ENCODE measurements at places on chromosomes 13 and 19.
A peak's percentile ranks its signal among the peaks of the same experiment; 100 is the strongest.

- no peak for DNase-seq
These were observed 37.5 kb upstream of the PCDH20 start for GRCh38 chr13:61453121-61453520.

- DNase-seq, result peak; percentile 69
These were observed 115.5 kb downstream of the CYSLTR2 start for GRCh38 chr13:48769107-48769704.

GRCh38 chr13:51396352-51396751 lies 56.5 kb downstream of the INTS6 start:
- no peak for DNase-seq

- DNase-seq, result no peak
These were observed 13.8 kb upstream of the NPAS1 start for GRCh38 chr19:47005873-47006272.

DNA sequence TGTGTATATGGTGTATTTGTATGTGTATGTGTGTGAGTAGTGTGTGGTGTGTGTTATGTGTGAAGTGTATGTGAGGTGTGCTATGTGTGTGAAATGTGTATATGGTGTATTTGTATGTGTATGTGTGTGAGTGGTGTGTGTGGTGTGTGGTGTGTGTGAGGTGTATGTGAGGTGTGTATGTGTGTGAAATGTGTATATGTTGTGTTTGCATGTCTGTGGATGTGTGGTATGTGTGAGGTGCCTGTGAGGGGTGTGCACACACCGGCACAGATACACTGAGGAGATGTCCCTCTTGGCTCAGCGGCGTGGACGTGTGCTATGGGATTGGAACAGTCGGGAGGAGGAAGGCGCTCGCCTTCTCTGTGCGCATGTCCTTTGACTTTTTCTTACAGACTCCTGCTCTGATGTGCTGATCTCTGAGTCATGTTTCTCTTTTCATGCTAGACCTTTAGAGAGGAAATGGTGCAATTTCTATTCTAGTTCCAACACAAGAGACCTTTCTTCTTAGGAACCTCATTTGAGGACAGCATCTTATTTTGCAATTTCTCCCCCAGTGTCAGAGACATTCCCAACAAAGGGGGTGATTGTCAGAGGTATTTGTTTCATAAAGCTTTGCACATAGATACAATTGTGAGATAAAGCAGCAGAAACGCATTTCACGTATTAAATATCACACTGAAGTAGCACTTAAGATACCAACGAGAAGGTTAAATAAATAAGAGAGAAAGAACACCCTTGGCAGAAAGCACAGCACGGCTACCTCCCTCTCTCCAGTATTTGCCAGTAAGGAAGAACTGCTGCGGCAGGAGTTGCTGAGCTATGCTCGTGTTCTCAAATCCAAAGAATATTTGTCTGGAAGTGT lies 11.3 kb upstream of the TNFRSF19 start:
- DNase-seq, result peak; percentile 6

DNA sequence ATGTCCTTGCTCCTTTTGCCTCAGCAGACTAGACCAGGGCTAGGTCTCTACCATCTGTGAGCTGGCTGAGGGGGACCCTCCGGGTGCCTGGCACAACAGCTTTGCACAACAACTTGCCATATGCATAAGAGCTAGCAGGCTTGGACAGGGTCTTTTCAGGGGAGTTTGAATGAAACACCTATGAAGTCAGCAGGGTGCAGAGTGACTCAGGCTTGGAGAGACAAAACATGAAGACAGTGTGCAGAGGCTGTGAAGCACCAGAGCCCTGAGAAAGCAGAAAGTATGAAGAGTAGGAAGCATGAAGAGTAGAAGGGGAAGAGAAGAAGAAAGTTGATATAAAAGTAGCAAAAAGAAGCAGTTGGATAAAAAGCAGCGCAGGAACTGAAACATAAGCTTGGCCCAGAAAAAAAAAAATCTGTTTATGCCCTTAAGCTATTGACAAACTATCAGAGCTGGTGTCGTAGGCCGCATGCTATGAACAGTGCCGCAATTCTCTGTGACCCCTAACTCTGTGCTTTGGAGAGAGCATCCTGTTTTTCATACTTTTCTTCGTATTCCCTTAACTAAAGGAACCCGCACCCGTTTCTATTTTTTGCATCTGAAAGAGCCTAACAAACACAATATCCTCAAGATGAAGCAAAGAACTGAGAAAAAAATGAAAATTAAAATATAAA lies 52.7 kb upstream of the FAM216B start:
- no peak for DNase-seq

- DNase-seq, result no peak
These were observed 90.6 kb downstream of the PCDH9 start for GRCh38 chr13:67139551-67139950.

DNA sequence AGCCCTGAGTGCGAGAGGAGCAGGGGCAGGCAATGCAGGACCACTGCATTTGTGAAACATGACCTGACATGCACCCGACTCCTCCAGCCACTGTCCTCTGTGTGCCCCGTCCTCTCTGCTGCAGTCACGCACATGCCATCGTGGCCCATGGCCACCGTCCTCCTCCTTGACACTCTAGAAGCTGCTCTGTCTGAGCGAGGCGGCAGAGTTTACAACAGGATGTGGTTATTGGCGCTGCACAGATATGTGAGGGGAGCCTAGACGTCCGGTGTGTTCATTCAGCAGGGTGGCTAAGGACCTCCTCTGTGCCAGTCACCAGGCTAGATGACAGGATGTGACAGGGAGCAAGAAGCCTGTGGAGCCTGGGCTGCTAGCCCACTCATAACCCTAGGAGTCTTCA lies 277.8 kb downstream of the FOXO1 start:
- peak; percentile 53 for DNase-seq

- DNase-seq, result no peak
These were observed 26.8 kb downstream of the CLDN10 start for GRCh38 chr13:95579303-95579702.

- no peak for DNase-seq
These were observed 38.5 kb downstream of the SPATA13 start for GRCh38 chr13:24199016-24199415.

DNA sequence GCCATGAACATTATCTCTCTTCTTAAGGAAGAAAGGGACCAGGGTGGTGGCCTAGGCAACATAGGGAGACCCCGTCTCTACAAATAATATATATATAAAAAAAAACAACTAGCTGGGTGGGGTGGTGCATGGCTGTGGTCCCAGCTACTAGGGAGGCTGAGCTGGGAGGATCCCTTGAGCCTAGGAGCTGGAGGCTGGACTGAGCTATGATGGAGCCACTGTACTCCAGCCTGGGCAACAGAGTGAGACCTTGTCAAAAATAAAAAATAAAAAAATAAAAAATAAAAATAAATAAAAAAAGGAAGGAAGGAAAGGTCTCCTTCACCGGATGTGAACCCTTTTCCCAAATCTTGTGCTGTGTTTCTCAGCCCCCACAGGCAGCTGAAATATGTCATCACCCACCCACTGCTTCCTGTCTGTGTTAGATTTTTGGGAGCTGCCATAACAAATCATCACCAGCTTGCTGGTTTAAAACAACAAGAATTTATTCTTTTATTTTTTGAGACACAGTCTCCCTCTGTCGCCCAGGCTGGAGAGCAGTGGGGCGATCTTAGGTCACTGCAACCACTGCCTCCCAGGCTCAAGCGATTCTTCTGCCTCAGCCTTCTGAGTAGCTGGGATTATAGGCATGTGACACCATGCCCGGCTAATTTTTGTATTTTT lies 9.5 kb upstream of the TSPAN16 start:
- DNase-seq, result no peak

DNA sequence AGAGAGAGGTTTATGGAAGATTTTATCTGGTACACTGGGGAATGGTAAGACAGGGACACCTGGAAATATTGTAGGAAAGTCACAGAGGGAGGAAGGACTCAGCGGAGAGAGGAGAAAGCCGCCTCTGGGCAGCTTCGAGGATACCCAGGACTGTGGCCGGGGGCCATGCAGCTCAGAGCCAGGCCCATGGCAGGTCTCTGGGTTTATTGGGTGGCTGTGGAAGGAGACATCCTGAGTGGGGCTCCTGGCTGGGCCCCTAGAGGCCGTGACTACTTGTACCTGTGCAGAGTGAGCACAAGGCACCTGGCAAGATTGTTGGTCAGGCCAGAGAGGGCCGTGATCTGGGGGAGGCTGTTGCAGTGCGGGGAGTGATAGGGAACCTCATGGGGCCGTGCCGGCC lies 3.4 kb downstream of the DAZAP1 start:
- DNase-seq, result no peak

DNA sequence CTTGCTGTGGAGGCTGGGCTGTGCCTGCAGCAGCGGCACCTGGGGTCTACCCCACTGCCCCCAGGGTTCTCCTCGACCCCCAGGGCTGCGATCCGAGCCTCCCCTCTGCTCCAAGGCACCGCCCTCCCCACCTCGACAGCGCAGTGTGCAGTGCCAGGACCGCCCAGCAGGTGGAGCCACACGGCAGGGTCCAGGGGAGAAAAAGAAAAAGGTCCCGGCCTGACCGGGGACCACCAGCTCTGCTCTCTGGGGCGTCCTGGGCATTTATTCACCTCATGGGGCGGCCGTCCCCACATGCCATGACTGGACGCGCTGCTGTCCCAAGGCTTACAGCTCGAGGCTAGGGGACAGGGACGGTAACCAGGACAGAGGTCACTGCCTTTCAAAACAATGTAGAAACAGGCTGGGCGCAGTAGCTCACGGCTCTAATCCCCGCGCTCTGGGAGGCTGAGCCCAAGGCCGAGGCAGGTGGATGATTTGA lies 10.6 kb downstream of the REXO1 start:
- no peak for DNase-seq

DNA sequence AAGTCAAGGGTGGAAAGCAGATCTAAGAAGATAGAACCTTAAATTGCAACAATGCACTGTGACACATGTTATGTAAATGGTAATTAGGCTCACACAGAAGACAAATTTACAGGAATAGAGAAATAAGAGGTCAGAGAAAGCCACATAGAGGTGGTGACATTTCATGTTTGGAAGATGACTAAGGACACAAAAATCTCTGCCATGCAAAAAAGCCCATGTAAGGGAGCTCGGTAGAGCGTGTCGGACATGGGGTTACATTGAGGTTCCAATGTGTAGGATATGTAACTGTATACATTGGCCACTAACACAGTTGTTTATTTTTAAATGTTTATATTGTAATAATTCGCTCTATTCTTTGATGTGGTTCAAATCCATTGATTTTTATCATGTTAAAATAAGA lies 33.7 kb downstream of the SUGT1 start:
- no peak for DNase-seq

- DNase-seq, result no peak
These were observed 76.2 kb downstream of the GGACT start for GRCh38 chr13:100512422-100512821.
